ENCODE measurements at places on chromosomes 1 and 21.

GRCh38 chr1:21623410-21623961 lies 45.7 kb downstream of the RAP1GAP start:
- no peak for DNase-seq

DNA sequence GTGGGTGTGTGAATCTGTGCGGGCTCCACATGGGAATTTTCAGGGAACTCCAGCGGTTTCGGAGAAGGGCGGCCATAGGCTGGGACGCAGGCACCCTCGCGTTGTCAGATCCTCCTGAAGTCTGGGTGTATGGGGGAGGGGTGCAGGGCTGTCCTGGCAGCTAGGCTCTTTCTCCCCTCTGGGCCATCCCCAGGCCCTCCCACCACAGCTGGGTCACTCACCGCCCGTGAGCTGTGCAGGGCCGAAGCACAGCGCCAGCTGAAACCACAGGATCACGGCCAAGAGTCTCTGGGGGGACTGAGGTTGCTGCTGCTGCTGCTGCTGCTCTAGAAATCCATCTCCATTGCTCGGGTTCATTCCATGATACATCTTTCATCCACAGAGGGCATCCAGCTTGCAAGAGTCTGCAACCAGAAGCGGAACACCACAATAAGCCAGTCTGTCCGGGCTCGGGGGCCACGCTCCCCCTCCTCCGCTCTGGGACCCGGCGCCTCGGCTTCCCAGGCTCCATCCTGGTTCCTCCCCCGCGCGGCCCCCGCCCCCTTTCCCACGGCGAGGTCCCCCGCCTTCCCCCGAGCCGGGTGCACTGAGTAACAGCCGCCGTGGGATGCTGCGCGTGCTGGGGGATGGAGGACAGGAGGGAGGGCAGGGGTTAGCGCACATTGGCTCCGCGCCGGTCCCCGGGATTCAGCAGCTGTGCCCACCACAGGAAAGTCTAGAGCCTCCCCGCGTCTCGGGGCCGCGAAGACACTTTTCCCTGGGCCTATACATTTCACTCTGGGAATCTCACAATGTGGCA lies 720 bp downstream of the SUSD4 start:
- peak; percentile 29 for DNase-seq

DNA sequence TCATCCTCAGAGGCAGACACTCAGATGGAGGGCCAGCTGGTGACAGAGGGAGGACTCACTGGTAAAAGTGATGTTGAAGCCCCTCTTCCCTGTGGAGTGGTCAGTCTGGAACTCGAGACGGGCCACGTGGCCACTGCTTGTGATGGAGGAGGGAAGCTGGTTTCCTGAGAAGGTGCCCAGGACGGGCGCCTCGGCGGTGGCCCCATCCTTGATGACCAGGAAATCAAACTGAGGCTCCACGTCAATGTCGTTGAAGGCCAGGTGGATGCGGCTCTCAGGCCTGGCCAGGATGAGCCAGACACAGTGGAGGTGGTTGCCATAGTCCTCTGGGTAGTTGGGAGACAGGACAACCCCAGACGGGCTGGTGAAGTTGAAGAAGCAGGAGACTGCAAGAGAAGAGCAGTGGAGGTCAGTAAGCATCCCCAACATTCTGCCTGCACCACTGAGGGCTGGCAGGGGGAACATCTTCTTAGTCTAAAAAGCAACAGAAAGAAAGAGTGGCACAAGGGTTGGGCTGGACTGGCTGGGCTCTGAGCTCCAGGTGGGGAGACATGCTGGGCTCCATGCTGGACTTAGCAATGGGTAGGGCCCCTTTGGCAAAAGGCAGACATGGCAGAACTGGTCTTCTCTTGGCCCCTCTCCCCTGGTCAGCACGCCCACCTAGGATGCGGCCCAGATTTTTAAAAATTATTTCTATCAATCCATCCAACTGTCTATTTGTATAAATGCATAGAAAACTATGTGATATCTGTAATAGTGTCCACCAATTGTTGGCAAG lies 120.5 kb upstream of the HMGB4 start:
- DNase-seq = no peak

DNA sequence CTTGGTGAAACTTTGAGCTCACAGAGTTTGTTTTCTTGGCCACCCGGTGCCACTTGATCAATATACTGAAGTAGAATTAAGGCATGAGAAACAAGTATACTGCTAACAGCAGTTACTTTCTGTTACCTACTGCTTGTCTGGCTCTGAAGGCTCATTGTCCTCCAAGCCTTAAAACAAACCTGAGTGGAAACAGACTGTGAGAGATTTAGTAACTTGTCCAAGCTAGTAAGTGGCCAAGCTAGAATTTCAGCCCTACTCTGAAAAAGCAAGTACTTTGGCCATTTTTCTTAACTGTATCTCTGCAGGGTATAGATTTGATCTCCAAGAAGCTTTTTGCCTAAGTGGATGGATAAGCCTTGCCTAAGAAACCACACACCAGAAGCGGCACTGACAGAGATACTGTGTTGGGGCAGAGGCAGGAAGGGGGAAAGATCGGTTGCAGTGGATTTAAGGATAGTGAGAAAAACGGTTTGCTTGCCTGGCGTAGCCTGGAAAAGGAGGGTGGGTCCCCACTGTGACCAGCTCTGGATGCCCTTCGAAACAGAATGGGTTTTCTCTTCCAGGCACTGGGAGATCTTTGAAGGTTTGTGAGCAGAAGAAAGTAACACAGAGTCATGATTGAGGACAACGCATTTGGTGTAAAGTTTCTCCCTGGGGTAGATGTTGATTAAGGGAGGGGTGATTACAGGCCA lies 2.1 kb upstream of the MACO1 start:
- DNase-seq = no peak

DNA sequence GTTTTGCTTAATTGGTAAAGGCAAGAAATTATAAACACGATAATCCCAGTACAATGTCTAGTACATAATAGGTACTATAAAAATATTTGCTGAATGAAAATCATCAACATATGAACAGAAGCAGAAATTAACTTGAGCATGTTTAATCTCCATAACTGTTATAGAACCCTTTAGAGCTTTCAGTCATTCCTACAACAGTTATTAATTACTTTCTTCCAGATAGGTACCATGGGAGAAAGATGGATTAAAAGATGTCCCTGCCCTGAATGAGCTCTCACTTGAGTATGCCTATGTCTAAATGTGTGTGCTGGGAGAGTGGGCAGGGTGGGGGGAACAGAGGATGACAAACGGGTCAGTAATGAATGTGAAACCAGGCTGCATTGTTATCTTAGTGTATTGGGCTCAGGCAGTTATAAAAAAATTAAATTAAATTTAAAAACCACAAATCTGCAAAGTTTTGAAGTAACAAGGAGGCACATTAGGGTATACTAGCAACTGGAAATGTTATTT lies 2.4 kb downstream of the EPS15 start:
- no peak for DNase-seq

GRCh38 chr21:37758982-37759381 lies 157.3 kb downstream of the KCNJ6 start:
- peak; percentile 39 for DNase-seq

- DNase-seq = no peak
Observed at GRCh38 chr1:43232074-43232473, 37.7 kb upstream of the TMEM125 start.

- DNase-seq = no peak
Observed at GRCh38 chr1:39631361-39632322, 7.8 kb downstream of the HEYL start.

GRCh38 chr1:175862408-175862807 lies 119.0 kb upstream of the TNR start:
- no peak for DNase-seq

GRCh38 chr1:53892911-53893310 lies 1.1 kb upstream of the DIO1 start:
- DNase-seq = no peak

- no peak for DNase-seq
Observed at GRCh38 chr1:1914101-1914970, 724 bp upstream of the CALML6 start.

DNA sequence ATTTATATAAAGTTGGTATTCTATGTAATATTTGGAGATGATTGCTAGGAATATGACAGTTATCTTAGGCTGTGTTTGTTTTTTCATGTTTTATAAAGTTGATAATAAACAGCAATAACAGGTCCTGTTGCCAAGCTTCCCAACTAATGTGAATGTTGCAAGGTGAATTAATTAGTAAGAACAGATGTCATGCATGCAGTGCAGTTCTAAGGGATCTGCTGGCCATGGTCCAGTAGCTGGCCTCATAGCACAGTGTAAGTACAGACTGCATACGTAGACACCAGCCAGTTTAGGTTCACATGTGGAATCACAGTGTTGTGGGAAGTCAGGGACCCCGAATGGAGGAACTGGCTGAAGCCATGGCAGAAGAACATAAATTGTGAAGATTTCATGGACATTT lies 478.2 kb downstream of the NEGR1 start:
- DNase-seq = peak; percentile 59

GRCh38 chr21:31201548-31201947 lies 142.5 kb downstream of the TIAM1 start:
- no peak for DNase-seq

DNA sequence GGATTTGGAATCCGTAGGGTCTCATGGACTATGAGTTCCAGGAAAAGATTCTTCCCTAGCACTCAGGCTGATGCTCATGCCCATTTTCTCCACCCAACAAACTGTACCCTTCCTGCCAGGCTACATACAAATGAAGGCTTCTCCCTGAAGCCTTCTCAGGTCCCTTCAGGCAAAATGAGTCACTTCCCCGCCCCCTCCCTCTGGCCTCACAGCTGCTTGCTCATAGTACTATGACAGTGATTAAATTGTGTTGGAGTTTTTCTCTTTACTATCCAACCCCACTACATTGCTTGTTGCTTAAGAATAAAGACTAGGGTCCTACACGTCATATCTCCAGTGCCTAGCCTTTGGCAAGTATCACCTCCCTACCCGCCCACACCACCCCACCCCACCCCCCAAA lies 207.6 kb upstream of the NFIA start:
- no peak for DNase-seq

- DNase-seq = no peak
Observed at GRCh38 chr1:169835647-169836046, 40.9 kb upstream of the METTL18 start.

DNA sequence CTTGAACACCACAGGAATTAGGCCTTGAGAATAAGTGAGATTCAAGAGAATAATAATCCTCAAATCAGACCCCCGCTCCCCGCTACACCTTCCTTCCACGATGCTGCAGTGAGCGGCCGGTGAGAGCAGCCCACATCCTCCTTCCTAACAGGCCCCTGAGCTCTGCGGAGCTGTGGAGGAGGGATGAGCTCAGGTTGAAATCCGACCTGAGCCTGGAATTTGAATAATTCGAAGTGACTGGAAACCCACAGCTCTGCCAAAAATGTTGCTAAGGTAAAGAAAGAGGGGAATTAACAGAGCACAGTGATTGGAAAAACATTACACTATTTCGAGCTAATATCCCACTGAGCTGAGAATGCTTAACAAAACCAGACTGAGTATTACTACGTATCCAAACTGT lies 90.0 kb downstream of the URB2 start:
- DNase-seq = no peak

DNA sequence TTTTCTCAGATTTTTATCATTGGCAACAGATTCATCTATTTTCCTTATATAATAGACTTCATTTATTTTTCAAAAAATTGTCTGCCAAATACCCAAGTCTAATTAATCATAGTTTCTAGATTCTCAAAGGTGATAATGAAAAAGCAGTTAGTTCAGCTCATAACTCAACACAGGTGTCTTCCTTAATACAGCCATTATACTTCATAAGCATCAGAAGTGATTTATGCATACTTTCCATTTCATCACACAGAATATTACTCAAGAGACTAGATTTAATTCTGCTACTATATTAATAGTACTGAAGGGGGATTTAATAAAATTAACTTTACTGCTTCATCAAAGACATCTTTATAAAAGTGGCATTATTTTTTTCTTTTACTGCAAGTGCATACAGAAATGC lies 18.8 kb downstream of the SRSF11 start:
- no peak for DNase-seq

DNA sequence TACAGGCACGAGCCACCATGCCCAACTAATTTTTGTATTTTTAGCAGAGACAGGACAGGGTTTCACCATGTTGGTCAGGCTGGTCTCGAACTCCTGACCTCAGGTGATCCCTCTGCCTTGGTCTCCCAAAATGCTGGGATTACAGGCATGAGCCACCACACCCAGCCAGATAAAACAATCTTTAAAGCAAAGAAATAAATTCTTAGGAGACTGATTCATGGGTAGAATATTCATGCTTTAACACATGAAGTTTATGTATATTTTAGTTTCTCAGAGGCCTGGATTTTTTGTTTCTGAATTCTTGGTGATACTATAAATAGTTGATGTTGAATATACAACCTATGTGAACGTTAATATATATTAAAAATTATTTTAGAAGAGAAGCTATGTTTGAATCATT lies 127.4 kb upstream of the KIAA1614 start:
- DNase-seq = no peak

- DNase-seq = no peak
Observed at GRCh38 chr1:204592246-204592948, 76.2 kb downstream of the MDM4 start.

GRCh38 chr1:85911742-85912141 lies 203.5 kb upstream of the ZNHIT6 start:
- no peak for DNase-seq

- no peak for DNase-seq
Observed at GRCh38 chr1:81700728-81701470, 99.8 kb upstream of the ADGRL2 start.

DNA sequence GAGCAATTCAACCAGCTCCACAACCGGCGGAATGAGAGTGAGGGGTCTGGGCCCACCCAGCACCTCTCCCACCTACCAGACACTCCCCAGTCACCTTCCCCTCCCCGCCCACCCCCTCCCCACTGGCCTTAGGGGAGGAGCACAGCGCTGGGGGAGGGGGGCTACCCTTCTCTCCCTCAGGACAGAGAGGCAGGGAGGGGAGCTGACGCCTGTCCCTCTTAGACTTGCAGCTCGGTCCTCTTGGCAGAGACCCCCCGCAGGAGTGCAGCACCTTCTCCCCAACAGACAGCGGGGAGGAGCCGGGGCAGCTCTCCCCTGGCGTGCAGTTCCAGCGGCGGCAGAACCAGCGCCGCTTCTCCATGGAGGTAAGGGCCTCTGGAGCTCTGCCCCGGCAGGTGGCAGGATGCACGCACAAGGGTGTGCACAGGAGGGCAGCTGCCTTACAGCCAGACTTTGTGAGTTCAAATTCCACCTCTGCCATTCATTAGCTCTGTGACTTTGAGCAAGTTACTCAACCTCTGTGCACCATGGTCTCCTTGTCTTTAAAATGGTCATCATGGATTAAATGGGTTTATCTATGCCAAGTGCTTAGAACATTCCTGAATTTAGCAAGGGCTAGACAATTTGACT lies 18.9 kb downstream of the CDK18 start:
- DNase-seq = no peak

GRCh38 chr1:175870217-175870616 lies 126.8 kb upstream of the TNR start:
- no peak for DNase-seq

DNA sequence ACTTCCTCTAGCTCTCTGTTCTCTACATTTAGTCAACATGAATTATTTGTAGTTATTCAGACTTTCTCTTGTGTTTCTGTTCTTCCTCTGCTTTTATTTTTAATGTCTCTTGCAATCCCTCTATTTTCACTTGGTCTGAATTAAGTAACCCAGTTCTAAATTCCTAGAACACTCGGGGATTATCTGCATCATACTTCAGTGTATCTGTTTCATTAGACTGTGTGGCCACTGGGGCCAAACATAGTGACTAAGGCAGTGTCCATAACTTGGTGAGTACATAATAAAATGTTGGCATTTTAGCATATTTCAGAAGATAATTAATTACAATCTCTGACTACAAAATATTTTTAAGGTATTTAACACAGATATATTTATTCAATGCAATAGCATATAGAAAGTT lies 1087.2 kb upstream of the B3GALT2 start:
- no peak for DNase-seq
